ENCODE measurements at places on chromosomes 11 and 22.

GRCh38 chr11:69400140-69400539 lies 81.3 kb upstream of the LINC01488 start:
- DNase-seq = no peak

- no peak for DNase-seq
These were observed 767.5 kb downstream of the JRKL start for GRCh38 chr11:97157221-97157740.

DNA sequence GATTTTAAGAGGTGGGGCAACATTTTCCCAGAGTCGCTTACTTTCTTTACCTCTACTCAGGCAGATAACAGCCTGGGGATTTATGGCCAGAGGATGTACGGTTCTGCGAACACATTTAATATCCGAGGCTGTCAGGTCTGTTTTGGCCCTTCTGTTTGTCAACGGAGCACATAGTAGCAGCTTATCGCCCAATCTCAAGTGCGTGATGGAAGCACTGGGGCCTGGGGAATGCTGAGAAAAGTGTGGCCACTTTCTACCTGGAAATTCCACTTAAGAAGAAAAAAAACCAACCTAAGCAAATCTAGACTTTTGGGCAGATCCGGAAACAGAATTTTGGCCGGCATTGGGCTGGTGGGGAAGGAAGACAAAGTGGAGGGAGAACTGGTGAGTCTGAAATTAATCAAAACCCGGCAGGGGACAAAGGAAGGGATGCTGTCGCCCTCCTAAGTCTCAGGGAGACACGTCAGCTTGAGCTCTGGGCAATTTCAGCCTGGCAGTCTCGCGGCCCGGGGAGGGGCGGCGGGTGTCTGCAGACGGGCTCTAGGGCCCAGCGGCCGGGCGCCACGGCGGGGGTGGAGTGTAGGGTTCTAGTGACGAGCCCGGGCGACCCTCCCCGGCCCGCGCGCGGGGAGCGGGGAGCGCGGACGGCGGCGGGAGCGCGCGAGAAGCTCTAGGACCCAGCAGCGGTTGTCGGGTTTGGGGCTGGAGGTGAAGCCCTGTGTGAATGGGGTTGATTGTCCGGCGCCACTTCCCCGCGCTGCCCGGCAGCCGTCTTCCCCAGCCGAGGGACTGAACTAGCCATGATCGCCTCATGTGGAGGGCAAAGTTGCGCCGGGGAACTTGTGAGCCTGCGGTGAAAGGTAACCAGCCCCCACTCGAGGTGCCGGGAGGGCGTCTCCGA lies at the start of gene AMOTL1:
Gene AMOTL1, plus strand, starts transcription at position 656 of the 901 bp plus-strand sequence. Its CDS starts 156 bp downstream, at position 812.
- DNase-seq = peak; percentile 92

GRCh38 chr11:120196826-120197225 lies 14.0 kb upstream of the OAF start:
- no peak for DNase-seq

DNA sequence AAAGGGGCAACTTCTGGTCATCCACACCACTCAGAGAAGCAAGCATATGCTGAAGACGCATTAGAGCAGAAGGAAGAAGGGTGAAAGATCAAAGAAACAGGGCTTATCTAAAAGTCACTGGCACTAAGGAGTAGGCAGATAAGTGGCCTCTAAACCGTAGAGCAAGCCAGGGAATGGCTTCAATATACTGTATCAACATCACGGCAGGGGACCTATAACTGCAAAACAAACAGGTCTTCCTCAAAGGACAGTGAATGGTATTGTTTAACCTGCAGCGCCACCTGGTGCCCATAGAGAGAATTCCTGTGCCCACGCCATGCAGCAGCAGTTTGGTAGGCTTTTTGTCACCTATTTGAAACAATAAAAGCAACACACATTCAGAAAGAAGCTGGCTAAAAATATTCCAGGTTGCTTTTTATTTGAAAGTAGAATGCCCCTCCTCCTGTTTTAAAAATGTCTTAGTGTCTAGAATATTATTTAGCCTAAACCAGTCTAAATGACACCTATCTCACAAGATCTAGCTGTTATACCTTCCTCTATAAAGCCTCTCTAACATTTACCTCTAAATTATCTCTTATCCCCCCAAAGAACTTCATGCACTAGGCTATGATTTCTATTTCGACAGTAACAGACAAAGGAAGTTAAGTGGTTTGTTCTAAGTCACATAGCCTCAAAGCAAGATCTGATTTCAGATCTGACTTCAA lies 21.8 kb downstream of the SNX19 start:
- peak; percentile 67 for DNase-seq

GRCh38 chr11:105034813-105035620 lies at the start of gene CASP1:
TSS of gene CASP1 (minus strand) at chr11:105035144. CDS start at chr11:105035113, 31 bp downstream.
- peak; percentile 69 for DNase-seq

GRCh38 chr11:116701876-116702275 lies 70.9 kb downstream of the BUD13 start:
- DNase-seq = no peak

DNA sequence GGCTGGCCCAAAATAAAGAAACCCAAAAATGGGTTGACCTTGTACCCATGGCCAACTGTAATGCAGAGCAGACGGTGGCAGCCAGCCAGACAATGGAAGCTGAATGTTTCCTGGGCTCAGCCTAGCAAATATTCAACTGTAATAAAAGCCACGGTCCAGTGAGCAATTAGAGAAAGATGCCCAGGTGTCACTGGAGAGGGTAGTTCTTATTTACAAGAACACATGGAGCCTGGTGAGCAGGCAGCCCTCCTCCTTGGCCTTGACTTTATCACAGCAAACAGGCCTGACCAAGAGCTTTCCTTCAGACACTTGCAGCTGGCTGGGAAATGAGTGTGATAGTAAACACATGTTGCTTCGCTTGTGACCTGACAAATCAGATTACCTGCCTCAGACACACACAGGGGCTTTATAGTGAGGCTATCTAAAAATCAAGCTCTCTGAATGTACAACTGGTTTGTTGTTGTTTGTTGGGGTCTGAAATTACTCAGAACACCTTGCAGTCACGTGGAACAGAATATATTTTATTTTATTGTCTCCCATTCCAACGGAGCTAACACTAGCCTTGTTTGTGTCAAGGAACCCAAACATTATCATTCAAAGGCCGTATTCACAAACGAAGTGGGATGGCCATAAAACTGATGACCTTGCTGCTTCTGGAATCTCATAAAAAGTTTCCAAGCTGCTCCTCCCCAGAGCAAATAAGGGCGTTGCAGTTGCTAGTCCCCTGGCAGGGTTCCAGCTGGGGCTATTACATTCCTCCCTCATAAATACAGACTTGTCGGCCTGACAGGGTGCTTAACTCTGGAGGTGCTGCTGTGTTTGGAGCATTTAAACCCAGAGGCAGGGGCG lies 161.1 kb downstream of the BBOX1 start:
- DNase-seq = peak; percentile 96

DNA sequence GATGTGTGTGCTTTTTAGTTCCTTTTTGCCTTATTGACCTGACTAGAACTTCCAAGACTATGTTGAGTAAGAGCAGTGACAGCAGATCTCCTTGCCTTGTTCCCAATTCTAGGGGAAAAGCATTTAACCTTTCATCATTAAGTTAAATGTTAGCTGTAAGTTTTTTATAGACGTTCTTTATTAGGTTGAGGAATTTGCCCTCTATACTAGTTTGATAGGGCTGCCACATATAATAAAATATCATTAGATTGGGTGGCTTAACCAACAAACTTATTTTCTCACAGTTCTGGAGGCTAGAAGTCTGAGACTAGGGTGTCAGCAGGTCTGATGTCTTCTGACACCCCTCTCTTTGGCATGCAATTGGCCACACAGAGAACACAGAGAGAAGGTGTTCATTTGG lies 32.6 kb upstream of the B3GNT6 start:
- no peak for DNase-seq

DNA sequence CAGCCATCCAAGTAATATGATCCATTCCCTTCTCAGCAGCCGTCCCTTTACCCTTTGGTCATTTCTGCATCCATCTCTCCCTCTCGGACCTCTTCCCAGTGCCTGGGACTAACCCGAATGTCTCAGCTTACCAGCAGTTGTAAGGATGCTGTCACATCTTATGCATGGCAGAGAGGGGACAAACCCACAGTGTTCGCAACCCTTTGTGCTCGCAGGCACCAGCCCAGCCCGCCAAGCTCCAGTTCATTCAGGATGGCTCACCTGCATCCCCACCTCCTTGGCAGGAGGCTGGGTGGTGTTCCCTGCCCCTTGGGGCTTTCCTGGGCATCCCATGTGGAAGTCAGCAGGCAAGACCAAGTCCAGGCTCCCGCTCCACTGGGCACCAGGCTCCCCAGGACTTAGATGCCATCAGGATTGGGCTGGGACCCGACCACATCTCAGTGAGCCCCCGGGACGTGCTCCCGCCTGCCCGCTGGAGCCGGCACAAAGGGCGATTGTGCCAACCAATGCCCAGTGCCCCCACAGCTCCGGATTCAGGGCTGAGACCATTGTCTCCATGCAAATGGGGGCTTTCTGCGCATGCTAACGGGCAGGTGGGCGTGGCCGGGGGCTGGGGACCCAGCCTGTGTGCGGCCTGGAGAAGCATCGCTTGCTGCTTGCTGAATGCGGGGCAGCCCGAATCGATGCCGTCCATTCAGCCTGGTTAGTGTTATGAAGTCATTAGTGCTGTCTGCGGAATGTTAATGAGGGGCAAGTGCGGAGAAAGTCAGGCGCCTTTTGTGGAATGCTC lies 108.6 kb downstream of the KCNQ1OT1 start:
- DNase-seq = no peak

Measured in M059J (cell line).